ENCODE measurements at places on chromosomes 4 and X. TPM values are rescaled to one million over a fixed set of nuclear protein-coding genes. Genes with fewer than 3 reads are reported as not detected.

DNA sequence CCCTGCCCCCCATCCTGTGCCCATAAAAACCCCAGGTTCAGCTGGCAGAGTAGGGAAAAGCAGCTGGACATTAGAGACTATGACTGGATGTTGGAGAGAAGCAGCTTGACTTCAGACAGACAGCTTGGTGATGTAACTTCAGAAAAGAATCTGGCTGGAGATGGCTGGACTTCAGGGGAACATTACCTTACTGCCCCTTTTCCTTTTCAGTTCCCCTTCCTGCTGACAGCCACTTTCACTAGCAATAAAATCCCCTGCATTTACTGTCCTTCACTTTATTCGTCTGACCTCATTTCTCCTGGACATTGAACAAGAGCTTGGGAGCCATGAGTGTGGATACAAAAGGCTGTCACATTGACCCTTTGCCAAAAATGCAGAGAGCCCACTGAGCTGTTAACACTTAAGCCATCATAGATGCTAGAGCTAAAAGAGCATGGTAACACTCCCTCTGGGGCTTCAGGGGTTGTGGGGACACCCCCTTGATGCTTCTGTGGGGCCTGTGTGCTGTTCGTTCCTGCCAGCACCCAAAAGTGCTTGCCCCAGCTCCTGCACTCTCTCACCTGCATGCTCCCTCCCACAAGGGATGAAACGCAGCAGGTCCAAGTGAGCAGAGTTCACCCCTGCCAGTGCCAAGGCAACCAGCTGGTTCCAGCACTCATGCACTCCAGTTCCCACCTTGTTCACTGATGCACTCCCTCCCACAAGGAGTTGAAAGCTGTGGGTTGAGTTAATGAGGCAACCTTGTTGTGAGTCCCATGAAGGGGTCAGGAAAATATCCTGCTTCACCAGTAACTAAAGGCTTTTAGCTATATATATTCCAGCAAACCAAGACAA, 263.8 kb upstream of the NDST3 start:
- no peak for DNase-seq

Gene AVPR2
- not detected for total RNA-seq

- peak; percentile 4 for DNase-seq
Measured at GRCh38 chrX:20224814-20225487, 41.8 kb downstream of the RPS6KA3 start.

DNA sequence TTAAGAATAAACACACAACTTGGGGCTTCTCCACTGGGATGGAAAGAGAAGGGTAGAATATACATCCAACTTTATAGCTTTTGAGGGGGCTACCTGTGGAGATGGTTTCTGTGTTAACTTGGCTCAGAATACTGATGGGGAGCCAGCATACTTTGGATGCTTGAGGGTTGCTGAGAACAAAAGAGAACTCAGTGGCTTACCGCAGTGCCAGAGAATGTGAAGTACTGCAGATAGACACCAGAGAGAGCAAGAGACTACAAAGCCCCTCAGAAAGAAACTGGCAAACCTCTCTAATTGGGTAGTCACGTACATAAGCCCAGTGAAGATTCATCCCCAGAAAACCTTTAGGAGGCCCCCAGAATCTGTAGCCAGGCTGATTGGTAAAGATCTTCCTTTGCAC, 214.4 kb downstream of the DCHS2 start:
- peak; percentile 93 for DNase-seq

Gene PDE6B
- 3.1 TPM for total RNA-seq

- no peak for DNase-seq
Measured at GRCh38 chrX:154507673-154508383, 8.2 kb downstream of the FAM3A start.

DNA sequence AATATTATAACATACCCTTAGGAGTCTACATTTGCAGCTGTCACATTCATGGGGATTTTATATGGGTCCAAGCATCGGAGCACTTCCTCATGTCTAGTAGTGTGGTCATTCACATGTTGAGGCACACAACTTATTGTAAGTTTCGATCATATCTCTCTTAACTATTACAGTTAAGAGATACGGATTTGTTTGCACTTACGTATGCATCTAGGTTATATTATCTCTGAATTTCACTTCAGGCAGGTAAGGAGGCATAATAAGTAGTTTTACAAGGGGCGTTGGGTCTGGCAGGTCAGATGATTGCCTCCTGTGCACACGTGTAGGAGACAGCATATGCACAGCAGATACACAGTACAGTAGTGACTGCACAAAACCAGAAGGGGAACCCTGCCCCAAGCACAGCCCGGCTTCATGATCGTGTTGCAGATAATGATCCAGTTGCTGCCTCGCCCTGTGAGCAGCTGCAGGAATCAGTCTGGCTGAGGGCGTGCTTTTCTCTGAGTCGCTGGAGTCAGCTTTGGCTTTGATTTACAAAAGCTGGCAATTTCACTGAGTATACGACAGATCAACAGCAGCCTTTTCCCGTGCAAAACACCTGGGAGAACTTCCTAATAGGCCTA, 302.9 kb upstream of the GATB start:
- DNase-seq: peak; percentile 35

Gene PTPN13
- total RNA-seq: 49.9 TPM

GRCh38 chrX:110145854-110146253, 142.9 kb downstream of the TMEM164 start:
- peak; percentile 35 for DNase-seq

GRCh38 chr4:139562067-139562684, 6.2 kb upstream of the SETD7 start:
- no peak for DNase-seq

GRCh38 chr4:123229286-123229685, 167.3 kb upstream of the SPRY1 start:
- no peak for DNase-seq

Gene GSX2
- not detected for total RNA-seq

- DNase-seq: no peak
Measured at GRCh38 chr4:103757631-103758030, 37.8 kb upstream of the TACR3 start.

Gene NOA1
- 39.5 TPM for total RNA-seq

GRCh38 chrX:134971926-134972325, 18.9 kb upstream of the SMIM10 start:
- no peak for DNase-seq

DNA sequence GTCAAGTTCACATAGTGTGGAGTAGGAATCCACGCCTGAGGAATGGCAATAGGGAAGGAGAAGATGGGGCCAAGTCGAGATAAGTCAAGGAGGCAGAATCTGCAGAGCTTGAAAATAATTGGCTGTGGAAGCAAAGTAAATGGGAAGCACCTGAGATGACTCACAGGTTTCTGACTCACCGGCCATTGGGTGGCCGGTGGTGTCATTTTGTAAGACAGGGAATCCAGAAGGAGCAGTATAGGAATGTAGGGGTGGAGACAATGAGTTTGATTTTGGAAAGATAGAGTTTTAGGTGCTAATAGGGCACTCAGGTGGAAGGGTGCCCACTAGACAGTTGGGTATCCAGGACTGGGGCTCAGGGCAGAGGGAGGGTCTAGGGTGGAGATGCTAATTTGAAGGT, 201.0 kb upstream of the MAMLD1 start:
- DNase-seq: no peak

Gene RPA4
- total RNA-seq: 0.47 TPM

Measured in GM23338 (cell line).